Activated CD8-positive, alpha-beta T cell treated with anti-CD3 and anti-CD28 coated beads for 36 hours (primary cell): ENCODE measurements at places on chromosomes 1 and 21. TPM values are rescaled to one million over a fixed set of nuclear protein-coding genes. Genes with fewer than 3 reads are reported as not detected.
A peak's percentile ranks its signal among the peaks of the same experiment; 100 is the strongest.

Gene TNNT2
- total RNA-seq: not detected

- DNase-seq: peak; percentile 1
Measured at GRCh38 chr1:228368801-228369607, 37.6 kb downstream of the TRIM11 start.

DNA sequence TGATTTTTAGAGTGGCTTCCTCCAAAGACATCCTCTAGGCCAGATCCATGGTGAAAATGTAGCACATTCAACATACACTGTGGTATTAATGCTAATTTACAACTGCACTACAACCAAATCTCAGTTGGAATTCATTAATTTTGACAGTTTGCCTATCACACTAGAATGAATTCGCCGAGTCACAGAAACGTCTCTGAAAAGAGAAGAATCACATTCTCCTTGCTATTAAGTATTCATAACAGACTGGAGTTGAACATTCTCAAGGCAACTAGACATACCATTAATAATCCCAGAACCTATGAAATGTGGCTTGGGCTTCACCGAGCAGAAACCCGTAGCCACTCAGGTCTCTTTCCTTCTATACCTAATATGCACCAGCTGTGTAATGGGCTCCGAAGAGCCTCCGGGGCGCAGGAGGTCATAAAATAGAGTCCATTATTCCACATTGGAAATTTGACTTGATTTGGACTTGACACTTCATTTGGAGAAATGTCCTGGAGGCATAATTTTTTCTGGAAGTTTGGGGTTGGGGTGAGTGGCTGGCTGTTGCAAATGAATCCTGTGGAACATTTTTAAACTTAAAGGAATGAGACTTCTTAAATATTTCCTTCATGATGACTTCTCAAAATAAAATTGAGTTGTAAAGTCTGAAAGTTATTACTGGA lies 117.1 kb downstream of the DSCAM start:
- no peak for DNase-seq

DNA sequence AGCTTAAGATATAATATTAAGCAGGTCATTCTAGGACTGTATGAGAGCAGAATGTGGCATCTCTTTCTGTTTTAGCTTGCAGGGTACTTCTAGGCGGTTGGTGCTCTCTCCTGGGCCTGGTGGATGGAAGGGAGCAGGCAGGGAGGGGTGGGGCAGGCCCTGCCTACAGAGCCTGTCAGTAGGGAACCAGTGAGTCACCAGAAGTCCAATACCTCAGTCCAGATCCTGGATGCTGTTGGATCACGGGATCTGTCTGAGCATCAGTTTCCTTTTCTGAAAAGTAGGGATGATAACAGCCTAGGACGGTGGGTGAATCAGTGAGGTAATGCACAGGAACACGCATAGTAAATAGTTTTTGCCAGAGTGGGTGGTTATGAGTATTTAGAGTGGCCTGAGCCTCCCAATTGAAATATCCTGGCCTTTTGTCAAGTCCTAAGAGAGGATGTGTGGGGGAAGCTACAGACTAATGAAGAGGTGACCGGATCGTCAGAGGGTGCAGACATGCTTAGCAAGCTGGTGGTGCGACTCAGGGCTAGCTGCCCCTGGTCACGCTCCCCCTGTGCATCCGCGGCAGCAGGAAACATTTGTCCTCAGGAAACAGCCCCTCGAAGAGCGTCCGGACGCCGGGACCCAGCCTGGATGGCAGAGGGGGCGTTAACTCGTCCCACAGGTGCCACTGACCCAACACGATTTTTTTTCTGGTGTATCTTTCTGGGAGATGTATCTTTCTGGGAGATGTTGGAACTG lies 23.9 kb downstream of the NAV1 start:
- DNase-seq: no peak

GRCh38 chr1:228735871-228736586 lies 750 bp downstream of the RHOU start:
- peak; percentile 23 for DNase-seq

GRCh38 chr1:41754540-41754939 lies 164.2 kb downstream of the HIVEP3 start:
- DNase-seq: peak; percentile 72

GRCh38 chr1:7042322-7043190 lies 257.3 kb downstream of the CAMTA1 start:
- no peak for DNase-seq
